ENCODE measurements at places on chromosomes 3 and 15. TPM values are rescaled to one million over a fixed set of nuclear protein-coding genes. Genes with fewer than 3 reads are reported as not detected.

- peak; percentile 60 for DNase-seq
Observed at GRCh38 chr3:27666708-27667107, 55.4 kb downstream of the EOMES start.

GRCh38 chr15:101053261-101053660 is 134.1 kb downstream of the LRRK1 start:
- no peak for DNase-seq

GRCh38 chr3:46710229-46710628 is 7.4 kb downstream of the PRSS50 start:
- DNase-seq: no peak

DNA sequence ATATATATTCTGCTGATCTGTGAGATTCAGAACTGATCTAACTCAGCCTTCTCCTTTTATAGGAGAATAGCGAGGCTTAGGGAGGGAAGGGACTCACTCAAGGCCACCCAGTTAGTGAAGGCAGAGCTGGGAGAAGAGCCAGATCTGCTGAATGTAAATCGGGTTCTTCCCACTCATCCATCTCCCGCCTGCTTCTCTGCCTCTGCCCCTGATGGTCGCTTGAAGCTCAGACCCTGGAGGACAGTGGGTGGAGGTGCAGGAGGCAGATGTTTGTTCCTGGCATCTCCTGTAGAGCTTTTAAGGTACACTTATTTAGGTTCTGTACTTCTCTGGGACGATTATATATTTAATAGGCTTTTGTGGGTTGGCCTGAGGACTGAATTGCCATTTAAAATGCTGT is 4.3 kb downstream of the PDIA5 start:
- no peak for DNase-seq

DNA sequence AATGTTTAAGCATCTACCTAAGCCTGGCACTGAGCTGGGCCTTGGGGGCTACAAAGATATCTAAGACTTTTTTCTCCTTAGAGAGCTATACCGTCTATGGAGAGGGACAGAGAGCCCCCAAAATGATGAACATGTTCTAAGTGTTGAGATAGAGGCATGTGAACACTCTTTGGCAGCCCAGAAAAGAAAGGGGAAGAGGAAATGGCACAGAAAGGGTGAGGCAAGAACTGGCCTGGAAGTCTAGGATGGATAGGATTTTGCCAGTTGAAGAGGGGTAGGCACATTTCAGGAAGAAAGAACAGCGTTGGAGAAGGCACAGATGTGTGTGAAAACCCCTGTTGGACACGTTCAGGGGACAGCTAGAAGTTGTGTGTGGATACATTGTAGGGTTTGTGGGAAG is 276.2 kb upstream of the LRRFIP2 start:
- DNase-seq: no peak

DNA sequence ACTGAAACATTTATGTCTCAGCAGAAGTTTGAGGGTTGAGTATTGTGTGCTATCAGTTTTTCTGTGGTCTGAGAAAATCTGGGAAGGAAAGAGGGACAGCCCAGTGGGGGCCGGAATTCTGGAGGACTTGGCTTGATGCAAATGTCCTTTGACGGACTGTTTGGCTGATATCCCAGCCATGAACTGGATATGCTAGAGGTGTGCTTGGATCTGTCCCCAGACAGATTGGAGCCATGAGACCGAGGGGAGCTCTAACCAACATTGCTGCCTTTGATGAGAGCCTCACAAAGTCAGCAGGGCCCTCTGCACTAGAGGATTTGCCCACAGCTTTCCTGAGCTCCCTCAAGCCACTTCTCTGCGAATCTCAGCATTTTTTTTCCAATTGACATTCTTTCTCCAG is 405.6 kb downstream of the NTRK3 start:
- no peak for DNase-seq

DNA sequence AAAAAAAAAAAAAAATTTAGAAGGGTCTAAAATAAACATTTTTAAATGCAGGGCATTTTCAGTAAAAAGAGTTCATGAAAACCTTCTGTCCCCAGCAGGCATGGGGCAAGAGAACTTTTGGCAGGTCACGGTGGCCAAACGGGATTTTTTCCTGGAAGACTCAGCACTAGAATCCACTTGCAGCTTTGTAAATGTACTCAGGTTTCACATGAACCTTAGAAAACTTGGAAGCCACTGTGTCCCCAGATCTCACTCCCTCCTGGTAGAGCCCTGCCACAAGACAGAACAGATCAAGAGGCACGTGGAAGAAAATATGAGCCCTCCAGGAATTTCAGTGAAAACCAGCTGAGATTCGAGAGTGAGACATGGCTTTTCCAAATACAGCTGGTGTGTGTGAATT is 2.1 kb upstream of the GNB5 start:
- DNase-seq: no peak

- no peak for DNase-seq
Observed at GRCh38 chr3:118782755-118783202, 251.9 kb downstream of the IGSF11 start.

GRCh38 chr3:195867631-195868335 is 40.6 kb downstream of the TNK2 start:
- no peak for DNase-seq

- DNase-seq: no peak
Observed at GRCh38 chr15:39431376-39431775, 149.5 kb upstream of the THBS1 start.

DNA sequence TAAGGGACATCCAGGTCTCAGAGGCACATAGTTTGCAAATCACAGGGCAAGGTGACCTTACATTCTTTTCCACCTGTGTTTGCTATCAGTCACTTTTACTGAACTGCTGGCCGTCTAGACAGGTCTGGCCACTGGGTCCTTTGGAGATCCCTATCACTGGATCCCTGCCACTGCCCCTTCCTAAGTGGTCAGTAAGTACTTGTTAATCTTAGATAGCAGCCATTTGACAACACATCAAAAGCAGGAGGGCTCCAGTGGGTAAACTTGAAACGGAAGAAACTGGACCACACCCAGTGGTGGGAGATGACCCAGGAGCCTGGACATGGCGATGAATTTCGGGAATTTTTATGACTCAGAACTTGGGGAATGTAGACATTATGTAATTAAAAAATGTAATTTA is 28.9 kb upstream of the RASGRP1 start:
- DNase-seq: no peak

GRCh38 chr15:42695527-42696071 is 41.3 kb downstream of the CDAN1 start:
- no peak for DNase-seq

- no peak for DNase-seq
Observed at GRCh38 chr3:60336061-60336460, 915.2 kb downstream of the FHIT start.

DNA sequence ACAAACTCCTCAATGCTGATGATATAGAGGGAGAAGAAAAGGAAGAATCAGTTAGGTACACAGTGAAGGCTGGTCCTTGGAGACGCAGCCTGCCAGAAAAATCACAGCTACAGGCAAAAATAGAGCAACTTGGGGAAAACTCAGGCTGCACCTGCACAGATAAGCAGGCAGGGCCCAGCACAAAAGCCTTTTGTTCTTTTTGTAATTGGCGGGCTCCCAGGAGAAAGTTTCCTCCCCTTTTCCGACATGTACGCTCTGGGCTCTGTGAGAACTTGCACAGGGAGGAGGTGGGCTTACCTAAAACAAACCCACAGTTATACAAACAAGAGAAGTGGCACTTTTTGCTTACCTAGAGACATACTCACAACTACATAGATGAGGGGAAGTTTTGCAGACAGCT is 813.4 kb upstream of the EPHA6 start:
- no peak for DNase-seq

GRCh38 chr3:24401090-24401810 is 93.4 kb downstream of the THRB start:
- no peak for DNase-seq

- no peak for DNase-seq
Observed at GRCh38 chr3:172133838-172134237, 94.5 kb downstream of the FNDC3B start.

- DNase-seq: no peak
Observed at GRCh38 chr3:14915636-14916222, 31.7 kb upstream of the NR2C2 start.

GRCh38 chr3:117170094-117170493 is 460.5 kb downstream of the TUSC7 start:
- no peak for DNase-seq

- no peak for DNase-seq
Observed at GRCh38 chr15:57893040-57893439, 172.5 kb downstream of the ALDH1A2 start.

DNA sequence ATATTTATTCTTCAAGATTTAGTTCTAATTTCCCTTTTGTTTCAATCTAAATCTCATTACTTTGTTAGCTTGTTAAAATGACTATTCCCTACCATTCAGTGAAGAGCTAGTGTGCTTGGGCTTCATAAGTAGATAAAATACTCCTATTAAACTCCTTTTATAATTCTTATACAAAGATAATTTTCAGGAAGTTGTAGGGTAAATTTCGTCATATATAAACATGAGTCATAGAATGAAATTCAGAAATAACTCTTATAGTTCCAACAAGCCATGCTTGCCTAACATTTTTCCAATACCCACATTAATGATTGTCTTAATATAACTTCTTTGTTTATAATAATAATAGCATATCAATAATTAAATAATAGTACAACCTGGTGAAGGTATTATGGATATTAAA is 407.3 kb downstream of the NAALADL2 start:
- DNase-seq: no peak

GRCh38 chr3:65687741-65688140 is 351.0 kb downstream of the MAGI1 start:
- DNase-seq: no peak

GRCh38 chr15:51938286-51938685 is 33.3 kb downstream of the LEO1 start:
- no peak for DNase-seq

- DNase-seq: no peak
Observed at GRCh38 chr15:55528812-55529211, 20.8 kb upstream of the DNAAF4 start.

DNA sequence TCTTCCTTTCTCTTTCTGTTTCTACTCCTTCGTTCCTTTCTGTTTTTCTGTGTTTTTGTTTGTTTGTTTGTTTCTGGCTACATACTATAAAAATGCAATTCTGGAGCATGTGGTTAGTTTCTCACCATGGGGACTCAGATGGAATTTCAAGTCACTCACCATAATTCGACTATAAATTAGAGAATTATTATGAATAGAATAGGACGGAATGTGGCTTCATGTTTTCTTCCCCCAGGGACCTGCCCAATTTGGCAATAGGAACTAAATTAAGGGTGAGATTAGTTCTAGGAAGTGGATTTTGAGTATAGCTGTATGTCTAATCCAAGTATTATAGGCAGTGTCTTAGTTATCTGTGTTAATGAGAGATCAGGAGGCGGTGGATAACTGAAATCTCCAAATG is 96.9 kb downstream of the THSD4 start:
- no peak for DNase-seq

GRCh38 chr3:25849641-25850385 is 59.9 kb downstream of the OXSM start:
- DNase-seq: no peak

DNA sequence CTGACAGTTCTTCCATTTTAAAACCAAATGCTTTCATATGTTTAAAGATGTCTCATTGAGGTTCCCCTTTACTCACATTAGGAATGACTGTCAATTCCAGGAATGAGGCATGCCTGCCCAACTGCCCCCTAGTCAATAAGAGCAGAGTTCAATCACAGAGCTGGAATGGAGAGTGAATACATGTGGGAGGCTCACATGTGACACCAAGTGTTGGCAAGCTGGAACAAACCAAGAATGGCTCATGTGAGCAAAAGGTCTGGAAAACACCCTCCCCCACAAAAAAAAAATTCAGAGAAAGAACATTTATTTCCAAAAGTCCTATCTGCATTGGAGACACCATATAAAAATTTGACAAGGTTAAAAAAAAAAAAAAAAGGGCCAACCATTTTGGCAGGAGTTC is 3.7 kb downstream of the PBRM1 start:
- no peak for DNase-seq

DNA sequence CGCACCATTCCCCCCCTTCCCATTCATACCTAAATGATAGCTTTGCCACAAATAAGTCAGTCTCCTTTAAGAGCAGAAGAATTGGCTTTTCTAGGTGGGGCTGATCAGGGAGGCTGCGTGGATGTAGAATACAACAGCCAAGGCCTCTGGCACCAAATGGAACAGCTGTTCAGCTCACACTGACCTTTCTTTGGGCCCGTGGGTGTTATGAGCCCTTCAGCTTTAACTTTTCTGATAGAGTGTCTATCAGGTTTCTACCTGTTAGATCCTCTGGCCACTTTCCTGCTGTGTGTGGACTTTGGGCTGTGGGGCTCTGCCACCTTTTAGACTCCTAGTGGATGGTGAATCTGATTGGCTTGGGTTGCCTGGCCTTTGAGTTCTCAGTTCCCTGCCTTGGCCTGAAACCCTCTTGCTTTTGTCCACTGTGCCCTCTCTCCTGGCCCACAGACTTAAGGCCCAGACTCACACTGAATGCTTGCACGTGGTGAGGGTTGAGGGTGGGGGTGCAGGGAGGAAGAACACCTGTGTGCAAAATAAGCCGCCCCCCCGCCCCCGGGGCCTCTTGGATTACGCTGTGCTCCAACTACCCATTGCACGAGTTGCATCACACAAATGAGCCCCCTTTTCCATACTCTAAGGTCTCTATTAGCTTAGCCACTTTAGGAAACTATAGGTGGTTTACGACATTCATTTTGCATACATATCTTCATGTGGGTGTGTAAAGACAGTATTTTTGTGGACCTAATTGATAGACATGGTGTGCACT is 1.3 kb upstream of the RFX7 start:
- peak; percentile 40 for DNase-seq

- no peak for DNase-seq
Observed at GRCh38 chr3:30576946-30577345, 29.5 kb upstream of the TGFBR2 start.

Gene MAGEL2
- 0.06 TPM for total RNA-seq

Gene CYP1A2
- total RNA-seq: not detected

Gene REC114
- not detected for total RNA-seq

Gene TM4SF18
- total RNA-seq: 2.0 TPM

Gene NRROS
- 1.3 TPM for total RNA-seq

Gene GHSR
- not detected for total RNA-seq

Gene TRIM69
- total RNA-seq: 16.4 TPM

Gene MST1R
- total RNA-seq: 124 TPM

Gene MNS1
- 0.73 TPM for total RNA-seq

Gene PRKCD
- total RNA-seq: 93.3 TPM

Gene TF
- total RNA-seq: 0.85 TPM

Gene DUOXA2
- 1.3 TPM for total RNA-seq

Gene GABRB3
- total RNA-seq: 5.5 TPM

Data from left colon (tissue), 2 donors.